Effector CD8-positive, alpha-beta T cell (primary cell): ENCODE measurements at places on chromosomes 5 and 9.
A peak's percentile ranks its signal among the peaks of the same experiment; 100 is the strongest.

GRCh38 chr5:140556438-140556837 is 835 bp downstream of the SRA1 start:
- DNase-seq, result no peak

GRCh38 chr5:110757118-110757729 is 18.4 kb downstream of the SLC25A46 start:
- no peak for DNase-seq

DNA sequence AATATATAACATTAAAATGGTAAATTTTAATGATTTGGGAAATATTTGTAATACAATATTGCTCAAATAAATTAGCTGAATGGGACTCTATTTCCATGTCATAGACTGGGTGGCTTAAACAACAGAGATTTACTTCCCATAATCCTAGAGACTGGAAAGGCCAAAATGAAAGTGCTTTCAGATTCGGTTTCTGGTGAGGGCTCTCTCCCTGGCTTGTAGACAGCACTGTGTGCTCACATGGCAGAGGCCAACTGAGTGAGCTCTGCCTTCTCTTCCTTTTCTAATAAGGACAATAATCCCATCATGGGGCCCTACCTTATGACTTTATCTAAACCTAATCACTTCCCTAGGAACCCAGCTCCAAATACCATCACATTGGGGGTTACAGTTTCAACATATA is 196.2 kb downstream of the MARCHF11 start:
- DNase-seq, result no peak

- no peak for DNase-seq
Measured at GRCh38 chr5:148094336-148094735, 30.6 kb downstream of the SPINK5 start.

- DNase-seq, result no peak
Measured at GRCh38 chr5:159833088-159833487, 83.2 kb upstream of the ADRA1B start.

DNA sequence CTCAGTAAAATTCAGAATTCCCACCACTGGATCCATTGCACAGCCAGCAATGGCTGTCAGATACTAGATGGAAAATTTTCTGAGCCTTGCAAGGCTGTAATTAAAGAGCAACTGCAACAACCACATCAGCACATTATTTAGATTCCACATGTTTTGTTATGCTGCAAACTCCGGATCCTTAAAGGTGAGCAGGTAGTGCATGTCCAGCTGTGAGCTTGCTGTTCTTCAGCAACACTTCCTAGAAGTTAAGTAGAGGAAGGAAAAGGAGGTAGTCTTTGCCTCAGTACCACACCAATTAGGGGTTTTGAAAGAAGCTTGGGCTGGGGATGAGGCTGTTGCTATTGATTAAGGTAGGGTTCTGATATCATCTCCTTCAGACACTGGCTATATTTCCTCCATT is 144.3 kb downstream of the AUH start:
- no peak for DNase-seq

GRCh38 chr5:72093217-72093616 is 14.1 kb upstream of the MAP1B start:
- no peak for DNase-seq

- DNase-seq, result peak; percentile 41
Measured at GRCh38 chr5:55994495-55994997, at the start of gene IL6ST. IL6ST (minus strand) TSS chr5:55994963; CDS start chr5:55976278, 18,685 bp downstream.

DNA sequence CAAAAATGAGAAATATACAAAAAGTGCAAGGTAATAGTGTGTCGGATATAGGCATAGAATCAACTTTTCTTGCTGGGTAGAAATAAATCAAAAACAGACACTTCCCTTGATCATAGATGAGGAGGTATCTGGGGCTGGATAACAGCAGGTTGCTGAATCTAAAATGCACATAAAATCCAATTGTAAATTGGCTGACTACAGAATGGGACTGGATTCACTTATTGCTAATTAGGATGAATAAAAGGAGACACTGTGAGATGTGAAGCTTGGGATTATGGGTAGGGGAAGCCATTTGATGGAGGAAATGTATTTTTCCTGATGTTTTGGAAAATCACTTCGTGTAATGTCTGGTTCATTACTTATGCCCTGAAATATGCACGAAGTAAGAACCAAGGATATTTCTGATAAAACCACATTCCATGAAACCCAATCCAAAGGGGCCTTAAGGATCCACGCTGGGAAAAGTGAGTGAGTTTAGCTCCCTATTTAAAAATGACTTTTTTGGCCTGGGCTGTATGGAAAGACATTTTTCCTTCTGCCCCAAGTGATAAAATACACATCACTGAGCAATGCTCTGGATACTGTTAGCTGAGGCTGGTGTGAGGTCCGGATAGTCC is 136.1 kb downstream of the MARCHF11 start:
- DNase-seq, result no peak

DNA sequence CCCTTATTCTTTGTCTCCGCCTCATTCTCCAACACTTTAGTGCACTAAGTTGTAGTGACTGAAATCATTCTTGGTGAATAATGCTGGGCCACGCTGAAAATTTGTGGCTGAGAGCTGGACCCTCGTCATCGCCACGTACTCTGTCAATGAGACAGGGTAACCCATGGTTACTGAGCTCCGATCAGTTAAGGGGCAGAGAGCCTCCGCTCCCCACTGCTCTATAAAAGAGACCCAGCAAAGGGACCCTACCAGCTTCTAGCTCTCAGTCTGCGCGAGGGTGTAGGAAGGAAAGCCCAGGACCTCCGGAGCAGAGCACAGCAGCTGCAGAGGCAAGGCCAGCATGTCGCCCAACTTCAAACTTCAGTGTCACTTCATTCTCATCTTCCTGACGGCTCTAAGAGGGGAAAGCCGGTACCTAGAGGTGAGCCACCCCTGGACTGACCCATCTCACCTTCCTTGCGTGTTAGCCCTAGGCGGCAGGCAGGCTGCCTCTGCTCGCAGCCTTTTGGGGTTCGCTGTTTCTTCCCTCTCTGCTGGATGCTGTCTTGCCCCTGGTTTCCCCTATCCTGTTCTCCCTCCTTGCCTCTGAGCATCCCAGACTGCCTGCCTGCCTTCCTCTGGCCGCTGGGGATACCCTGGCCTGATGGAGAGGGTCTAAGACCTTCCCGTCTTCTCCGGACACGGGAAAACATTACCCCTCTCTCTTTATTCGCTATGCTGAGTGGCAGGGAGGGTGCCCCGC is at the start of gene CRHBP:
Gene CRHBP (plus strand): TSS at position 251 of the 742 bp plus-strand sequence. CDS start 90 bp downstream, at position 341.
- DNase-seq, result no peak

DNA sequence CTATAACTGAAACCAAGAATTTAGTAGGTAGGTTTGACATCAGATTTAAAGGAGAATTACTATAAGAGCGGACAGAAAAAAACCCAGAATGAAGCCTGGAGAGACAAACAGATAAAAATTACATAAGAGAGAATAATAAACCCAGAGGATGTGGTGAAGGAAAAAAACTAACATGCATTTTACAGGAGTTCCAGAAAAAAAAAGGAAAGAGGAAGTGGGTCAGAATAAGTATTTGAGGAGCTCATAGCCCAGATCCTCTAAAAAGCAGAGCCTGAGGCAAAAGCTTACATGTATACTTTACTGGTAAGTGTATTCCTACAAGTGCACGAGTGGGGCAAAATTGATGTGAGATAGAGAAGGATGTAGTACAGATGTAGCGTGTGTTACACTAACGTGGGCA is 43.1 kb upstream of the NAA35 start:
- DNase-seq, result no peak

GRCh38 chr5:57858905-57859304 is 376.3 kb upstream of the ACTBL2 start:
- DNase-seq, result no peak

GRCh38 chr5:9834871-9835770 is 205.0 kb upstream of the TAS2R1 start:
- no peak for DNase-seq

DNA sequence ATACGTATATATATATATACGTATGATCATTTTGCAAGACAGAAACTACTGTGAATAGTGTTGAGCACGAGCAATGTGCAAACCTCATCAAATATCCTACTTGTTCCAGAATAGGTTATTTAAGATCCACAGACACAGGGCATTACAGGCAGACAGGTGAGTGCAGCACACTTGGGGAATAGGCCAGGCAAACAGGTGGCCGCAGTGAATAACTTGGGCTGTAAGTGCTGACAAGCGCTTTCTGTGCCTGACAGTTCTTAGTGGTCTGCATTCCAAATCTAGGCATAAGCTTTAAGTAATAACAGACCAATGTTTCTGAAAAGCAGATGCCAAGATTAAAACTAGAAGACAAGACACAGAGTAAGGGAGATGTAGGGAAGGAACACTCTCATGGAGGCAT is 77.9 kb downstream of the LHFPL2 start:
- DNase-seq, result no peak

DNA sequence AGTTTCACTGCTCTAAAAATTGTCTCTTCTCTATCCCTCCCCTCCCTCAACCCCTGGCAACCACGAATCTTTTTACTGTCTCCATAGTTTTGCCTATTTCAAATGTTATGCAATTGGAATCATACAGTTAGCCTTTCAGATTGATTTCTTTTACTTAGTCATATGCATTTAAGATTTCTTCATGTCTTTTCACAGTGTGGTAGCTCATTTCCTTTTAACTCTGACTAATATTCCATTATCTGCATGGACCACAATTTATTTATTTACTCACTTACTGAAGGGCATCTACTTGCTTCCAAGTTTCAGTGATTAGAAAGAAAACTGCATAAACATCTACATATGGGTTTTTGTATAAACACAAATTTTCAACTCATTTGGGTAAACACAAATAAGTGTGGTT is 372.3 kb downstream of the CDH18 start:
- DNase-seq, result no peak

DNA sequence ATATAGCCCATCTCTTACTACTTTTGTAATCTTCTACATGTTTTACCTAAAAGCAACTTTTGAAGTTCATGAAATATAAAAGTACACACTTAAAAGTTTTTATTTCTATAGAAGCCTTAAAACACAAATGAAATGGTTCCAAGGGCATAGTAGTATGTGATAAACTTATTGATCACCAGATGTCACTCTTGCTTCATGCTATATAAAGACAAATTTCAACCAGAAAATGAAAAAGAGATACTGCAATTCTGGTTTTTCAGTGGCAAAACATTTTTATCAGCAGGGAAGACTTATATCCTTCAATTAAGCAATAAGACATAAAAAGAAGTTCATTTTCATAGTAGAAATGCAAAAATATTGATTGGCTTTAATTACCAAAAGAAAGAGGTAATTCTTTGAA is 69.4 kb upstream of the FBXL17 start:
- no peak for DNase-seq

DNA sequence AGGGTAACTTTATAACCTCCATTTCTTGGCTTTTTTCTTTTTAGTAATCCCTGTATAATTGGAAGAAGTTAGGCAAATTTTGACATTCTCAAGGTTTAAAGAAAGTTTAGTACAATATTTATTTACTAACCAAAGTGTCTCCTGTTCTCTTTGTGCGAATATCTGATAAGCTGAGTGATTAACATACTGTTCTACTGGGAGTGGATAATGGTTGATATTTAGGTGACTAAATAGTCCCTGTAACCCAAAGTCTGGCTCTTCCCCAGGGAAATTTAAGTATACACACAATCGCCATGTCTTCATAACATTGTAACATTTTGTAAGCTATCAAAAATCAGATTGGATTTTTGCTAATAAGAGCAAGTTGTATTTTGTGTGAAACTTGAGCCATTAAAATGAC is 40.0 kb downstream of the CCNH start:
- DNase-seq, result no peak

GRCh38 chr5:169085636-169086035 is 215.3 kb downstream of the SLIT3 start:
- no peak for DNase-seq

- no peak for DNase-seq
Measured at GRCh38 chr9:129500161-129500862, 120.6 kb downstream of the C9orf50 start.

DNA sequence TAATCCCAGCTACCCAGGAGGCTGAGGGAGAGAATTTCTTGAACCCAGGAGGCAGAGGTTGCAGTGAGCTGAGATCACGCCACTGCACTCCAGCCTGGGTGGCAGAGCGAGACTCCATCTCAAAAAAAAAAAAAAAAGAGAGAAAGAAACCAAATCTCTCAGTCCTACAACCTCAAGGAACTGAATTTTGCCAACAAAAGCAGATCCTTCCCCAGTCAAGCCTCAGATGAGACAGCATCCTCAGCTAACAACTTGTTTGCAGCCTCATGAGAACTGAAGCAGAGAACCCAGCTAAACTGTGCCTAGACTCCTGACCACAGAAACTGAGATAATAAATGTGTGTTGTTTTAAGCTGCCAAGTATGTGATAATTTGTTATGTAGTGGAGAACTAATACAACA is 7.5 kb upstream of the IL6ST start:
- no peak for DNase-seq

GRCh38 chr5:142182840-142183239 is 74.3 kb downstream of the NDFIP1 start:
- DNase-seq, result no peak

DNA sequence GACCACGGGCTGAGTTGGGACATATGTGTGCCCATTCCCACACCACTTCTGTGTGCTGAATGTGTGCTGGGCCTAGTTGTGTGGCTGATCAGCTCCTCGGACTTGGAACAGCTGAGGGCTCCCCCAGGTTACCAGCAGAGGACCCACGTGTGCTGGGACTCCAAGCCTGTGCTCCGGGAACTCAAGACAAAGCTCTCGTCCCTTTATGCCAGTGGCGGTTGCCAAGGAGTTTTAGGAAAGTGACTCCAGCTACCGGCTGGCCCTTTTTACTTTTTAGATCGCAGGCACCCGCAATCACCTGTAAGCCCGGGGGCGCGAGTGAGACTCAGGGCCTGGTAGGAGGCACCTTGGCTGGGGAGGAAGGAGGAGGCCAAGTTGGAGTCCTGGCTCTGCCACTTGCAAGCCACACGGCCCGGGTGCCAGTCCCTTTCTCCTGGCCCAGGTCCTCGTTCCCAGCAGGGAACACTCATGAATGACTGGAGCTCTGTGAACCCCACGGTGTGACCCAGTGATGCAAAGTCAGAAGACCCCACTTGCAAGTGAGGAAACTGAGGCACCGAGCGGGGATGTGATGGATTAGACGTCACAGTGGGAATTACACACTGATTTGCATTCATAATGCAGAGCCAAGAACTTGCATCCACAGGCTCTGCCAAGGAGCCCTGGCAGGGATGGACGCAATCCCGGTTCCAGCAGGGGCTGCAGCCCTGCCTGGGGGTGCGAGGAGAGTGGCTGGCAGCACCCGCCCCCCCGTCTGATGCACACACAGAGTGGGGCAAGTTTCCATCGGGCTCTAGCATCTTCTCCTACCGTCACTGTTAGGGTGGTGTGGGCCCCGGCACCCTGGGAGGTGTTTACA is 26.9 kb downstream of the CRB2 start:
- no peak for DNase-seq

- no peak for DNase-seq
Measured at GRCh38 chr9:13758936-13759335, 479.4 kb upstream of the MPDZ start.

DNA sequence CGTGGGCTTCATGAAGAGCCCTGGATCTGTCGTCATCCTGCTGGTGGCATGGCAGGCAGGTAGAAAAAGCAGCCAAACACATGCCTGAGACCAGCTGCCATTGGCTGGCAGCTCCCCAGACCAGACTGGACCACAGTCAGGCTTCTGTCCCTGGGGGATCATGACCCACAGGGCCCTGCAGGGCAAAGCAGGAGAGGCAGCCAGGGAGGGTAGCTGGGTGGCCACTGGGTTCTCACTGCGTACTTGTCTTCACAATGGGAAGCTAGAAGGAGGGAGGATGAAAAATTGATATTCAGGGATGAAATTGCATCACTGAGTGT is 67.8 kb upstream of the GARNL3 start:
- DNase-seq, result no peak

- DNase-seq, result no peak
Measured at GRCh38 chr9:98329281-98329680, 73.8 kb upstream of the TBC1D2 start.

- DNase-seq, result no peak
Measured at GRCh38 chr5:73687357-73687756, 61.4 kb downstream of the ARHGEF28 start.

GRCh38 chr9:73474625-73475024 is 323.0 kb downstream of the ANXA1 start:
- no peak for DNase-seq
